ENCODE measurements at places on chromosomes 11 and 22. TPM values are rescaled to one million over a fixed set of nuclear protein-coding genes. Genes with fewer than 3 reads are reported as not detected.

GRCh38 chr11:16853859-16854258 is 115.4 kb downstream of the C11orf58 start:
- DNase-seq: no peak

- no peak for DNase-seq
Measured at GRCh38 chr22:23137905-23138561, 3.8 kb downstream of the RSPH14 start.

GRCh38 chr11:116339306-116340098 is 433.3 kb downstream of the BUD13 start:
- DNase-seq: peak; percentile 70

- DNase-seq: no peak
Measured at GRCh38 chr22:48536541-48537342, 1290.9 kb downstream of the BRD1 start.

- no peak for DNase-seq
Measured at GRCh38 chr11:43802509-43802908, 78.1 kb upstream of the ALKBH3 start.

DNA sequence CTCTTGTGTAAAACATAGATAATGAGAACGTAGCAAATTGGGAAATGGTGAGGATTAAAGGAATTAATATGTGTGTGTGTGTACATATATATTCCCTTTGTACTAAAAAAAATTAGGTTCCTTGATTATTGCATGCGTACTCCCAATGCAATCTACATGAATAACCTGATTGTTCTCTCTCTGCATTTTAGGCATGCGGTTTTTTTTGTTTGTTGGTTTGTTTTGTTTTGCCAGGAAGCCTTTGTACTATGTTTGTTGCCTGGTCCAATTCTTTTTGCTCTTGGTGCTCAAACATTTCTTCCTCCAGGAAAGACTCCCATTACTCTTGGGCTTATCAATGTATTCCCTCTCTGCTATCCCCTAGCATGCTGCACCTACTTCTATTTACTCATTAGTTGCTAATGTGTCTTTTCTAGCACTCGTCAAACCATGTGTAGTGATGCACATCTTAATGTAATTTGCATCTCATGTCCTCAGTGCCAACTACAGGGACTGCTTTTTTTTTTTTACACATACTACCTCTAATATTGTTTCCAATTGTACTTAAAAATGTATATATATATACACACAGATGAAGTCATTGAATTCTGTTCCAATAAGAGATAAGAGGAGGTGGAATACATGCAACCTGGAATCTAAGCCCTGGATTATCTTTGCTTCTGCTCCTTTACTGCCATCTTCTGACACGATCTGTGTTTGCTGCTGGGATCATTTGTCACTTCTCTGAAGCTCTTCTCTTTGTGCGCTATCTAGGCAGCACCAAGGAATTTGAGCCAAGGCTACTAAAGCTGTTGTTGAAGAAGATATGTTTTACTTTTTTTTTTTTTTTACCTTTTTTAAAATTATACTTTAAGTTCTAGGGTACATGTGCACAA is 197.2 kb upstream of the ANO3 start:
- no peak for DNase-seq

- no peak for DNase-seq
Measured at GRCh38 chr11:122803306-122803705, 35.0 kb upstream of the CRTAM start.

GRCh38 chr22:50724616-50725015 is 13.4 kb upstream of the ACR start:
- no peak for DNase-seq

ANO1 gene
- total RNA-seq: 53.3 TPM

OR4A16 gene
- not detected for total RNA-seq

All from esophagus muscularis mucosa (tissue), 4 donors.